ENCODE measurements at places on chromosomes 2 and 18. TPM values are rescaled to one million over a fixed set of nuclear protein-coding genes. Genes with fewer than 3 reads are reported as not detected.

The SETBP1 gene
- 5.2 TPM for total RNA-seq

The SCYGR4 gene
- not detected for total RNA-seq

The ALKAL2 gene
- not detected for total RNA-seq

The DSC2 gene
- total RNA-seq: 0.09 TPM

The PROC gene
- not detected for total RNA-seq

The CPO gene
- total RNA-seq: 0.17 TPM

The FIGN gene
- 0.63 TPM for total RNA-seq

The SPATS2L gene
- 63.5 TPM for total RNA-seq

The ERICH2 gene
- total RNA-seq: 1.2 TPM

The EIF5B gene
- 19.1 TPM for total RNA-seq

The C2orf92 gene
- total RNA-seq: 1.4 TPM

The NMUR1 gene
- total RNA-seq: 0.09 TPM

The INPP5D gene
- total RNA-seq: 1.3 TPM

The ZSWIM2 gene
- total RNA-seq: not detected

The KYNU gene
- total RNA-seq: 1.6 TPM

The COLEC12 gene
- total RNA-seq: 144 TPM

The MPV17 gene
- 73.6 TPM for total RNA-seq

The MARCHF4 gene
- under 0.01 TPM for total RNA-seq

The CENPA gene
- total RNA-seq: 1.6 TPM

The BCS1L gene
- 36.4 TPM for total RNA-seq

The C2orf66 gene
- total RNA-seq: under 0.01 TPM

The APCDD1 gene
- total RNA-seq: not detected

The SLC66A2 gene
- total RNA-seq: 35.8 TPM

The FRZB gene
- 0.17 TPM for total RNA-seq

The VWA3B gene
- 0.16 TPM for total RNA-seq

The XIRP2 gene
- total RNA-seq: under 0.01 TPM

The TRABD2A gene
- total RNA-seq: 6.8 TPM

The DOK1 gene
- 22.7 TPM for total RNA-seq

The ADGRF3 gene
- total RNA-seq: not detected

The HAAO gene
- 12.2 TPM for total RNA-seq

The DPP10 gene
- total RNA-seq: not detected

The GALR1 gene
- not detected for total RNA-seq

The EIF2B4 gene
- 31.5 TPM for total RNA-seq

The CEBPZOS gene
- total RNA-seq: 6.5 TPM

The EHD3 gene
- 12.8 TPM for total RNA-seq

The ZNF892 gene
- total RNA-seq: 4.4 TPM

The ZNF396 gene
- 1.4 TPM for total RNA-seq

The KCNIP3 gene
- total RNA-seq: 1.6 TPM

The HOXD3 gene
- not detected for total RNA-seq

The TWIST2 gene
- 73.3 TPM for total RNA-seq

The OSBPL6 gene
- 0.52 TPM for total RNA-seq

The ALPI gene
- total RNA-seq: not detected

The NIFK gene
- 18.6 TPM for total RNA-seq

Data from bronchial smooth muscle cell (primary cell).